Activated CD4-positive, alpha-beta T cell treated with anti-CD3 and anti-CD28 coated beads, Interleukin-2, amount 50 U/mL, for 24 hours (primary cell): ENCODE measurements at places on chromosomes 5 and 9.
A peak's percentile ranks its signal among the peaks of the same experiment; 100 is the strongest.

DNA sequence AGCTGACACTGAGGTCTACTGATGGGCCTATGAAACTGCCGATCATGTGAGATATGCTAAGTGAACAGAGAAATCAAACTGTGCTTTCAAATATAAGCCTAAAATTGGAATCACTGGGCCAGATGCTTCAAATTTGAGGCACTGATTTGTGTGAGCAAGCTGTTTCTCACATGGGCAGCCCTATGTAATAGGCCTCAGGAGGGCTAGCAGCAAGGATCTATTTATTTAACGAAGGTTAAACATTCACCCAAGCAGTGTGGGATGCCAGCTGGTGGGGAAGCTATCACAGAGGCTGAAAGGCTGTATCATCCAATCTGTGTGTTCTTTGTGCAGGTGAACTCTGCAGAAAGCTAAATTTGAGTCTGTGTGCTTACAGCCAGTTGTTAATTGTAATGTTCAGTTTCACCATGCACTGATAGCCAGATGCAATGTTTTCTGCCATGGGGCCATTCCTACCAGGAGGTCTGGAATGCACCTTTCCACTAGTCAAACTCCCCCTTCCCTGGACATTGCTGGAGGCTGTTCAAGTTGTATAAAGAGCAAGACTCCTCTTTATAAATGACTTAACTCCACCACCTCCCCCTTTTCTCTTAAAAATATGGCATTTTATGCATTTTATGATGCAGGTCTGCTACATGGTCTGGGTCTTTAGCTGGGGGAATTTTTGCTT, 228.9 kb downstream of the SH3GL2 start:
- no peak for DNase-seq

- DNase-seq: no peak
Observed at GRCh38 chr5:6419340-6419852, 29.3 kb upstream of the UBE2QL1 start.

GRCh38 chr5:130289132-130290088, 385.1 kb downstream of the CHSY3 start:
- DNase-seq: no peak

- no peak for DNase-seq
Observed at GRCh38 chr5:90897618-90898017, 339.0 kb downstream of the ADGRV1 start.

DNA sequence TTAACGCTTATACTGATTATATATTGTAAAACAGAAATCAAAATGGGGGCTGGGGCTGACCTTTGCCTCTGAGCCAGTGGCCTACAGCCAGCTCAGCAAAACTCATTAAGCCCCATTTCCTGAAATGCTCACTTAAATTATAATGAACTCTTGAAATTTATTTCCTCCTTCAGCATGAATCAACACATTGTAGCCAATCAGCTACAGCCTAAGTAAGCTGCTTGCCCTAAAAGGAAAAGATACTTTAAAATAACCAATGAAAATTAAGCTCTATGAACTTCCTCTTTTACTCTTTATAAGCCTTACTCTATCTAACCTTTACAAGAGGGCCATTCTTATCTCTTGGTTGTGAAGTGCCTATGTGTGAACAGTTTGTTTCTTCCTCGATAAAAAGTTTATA, 33.5 kb upstream of the SUB1 start:
- no peak for DNase-seq

- no peak for DNase-seq
Observed at GRCh38 chr5:173920866-173921555, 32.9 kb downstream of the CPEB4 start.

- no peak for DNase-seq
Observed at GRCh38 chr9:105280691-105281090, 36.2 kb downstream of the SLC44A1 start.

GRCh38 chr9:27549196-27549755, 19.7 kb upstream of the MOB3B start:
- no peak for DNase-seq

DNA sequence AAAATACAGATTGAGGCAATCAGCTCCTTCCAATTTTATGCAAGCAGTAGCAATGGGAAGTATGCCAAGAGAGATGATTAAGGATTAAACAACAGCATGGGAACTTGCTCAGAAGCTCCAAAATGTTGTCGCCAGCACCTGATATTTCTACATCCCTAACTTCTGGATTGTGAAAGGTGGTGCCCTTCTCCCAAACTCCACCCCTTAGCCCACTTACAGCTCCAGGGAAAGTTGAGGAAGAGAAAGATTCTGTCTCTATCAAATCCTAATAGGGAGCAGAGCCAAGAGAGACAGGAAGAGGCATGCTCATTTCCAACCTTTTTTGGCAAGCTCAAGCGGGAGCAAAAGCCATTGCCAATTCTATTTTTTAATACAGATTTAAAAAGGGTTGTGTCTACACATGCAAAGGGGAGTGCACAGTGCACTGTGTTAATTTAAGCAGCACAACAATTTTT, 92.4 kb upstream of the NR3C1 start:
- no peak for DNase-seq

DNA sequence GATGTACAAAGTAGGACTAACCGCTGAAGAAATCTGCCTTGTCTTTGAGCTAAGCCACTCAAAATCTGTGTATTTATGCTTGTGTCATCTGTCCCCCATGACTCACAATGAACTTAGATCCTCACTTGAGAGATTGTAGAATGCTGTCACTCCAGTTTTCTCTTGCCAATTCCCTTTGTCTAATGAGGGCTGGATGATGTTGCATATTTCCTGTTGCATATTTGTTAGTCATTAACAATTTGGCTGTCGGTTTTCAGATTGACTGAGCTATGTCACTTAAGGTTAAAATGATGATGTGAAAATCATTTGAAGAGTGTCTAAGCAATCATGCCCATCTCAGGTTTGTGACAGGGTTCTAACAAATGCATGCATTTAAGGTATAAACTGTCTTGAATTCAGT, 481.7 kb downstream of the CDH10 start:
- no peak for DNase-seq

- no peak for DNase-seq
Observed at GRCh38 chr5:51829691-51830090, 446.4 kb downstream of the ISL1 start.

GRCh38 chr5:149117970-149118369, 23.3 kb upstream of the ABLIM3 start:
- DNase-seq: no peak

- no peak for DNase-seq
Observed at GRCh38 chr9:123637606-123637944, 281.6 kb downstream of the CRB2 start.

DNA sequence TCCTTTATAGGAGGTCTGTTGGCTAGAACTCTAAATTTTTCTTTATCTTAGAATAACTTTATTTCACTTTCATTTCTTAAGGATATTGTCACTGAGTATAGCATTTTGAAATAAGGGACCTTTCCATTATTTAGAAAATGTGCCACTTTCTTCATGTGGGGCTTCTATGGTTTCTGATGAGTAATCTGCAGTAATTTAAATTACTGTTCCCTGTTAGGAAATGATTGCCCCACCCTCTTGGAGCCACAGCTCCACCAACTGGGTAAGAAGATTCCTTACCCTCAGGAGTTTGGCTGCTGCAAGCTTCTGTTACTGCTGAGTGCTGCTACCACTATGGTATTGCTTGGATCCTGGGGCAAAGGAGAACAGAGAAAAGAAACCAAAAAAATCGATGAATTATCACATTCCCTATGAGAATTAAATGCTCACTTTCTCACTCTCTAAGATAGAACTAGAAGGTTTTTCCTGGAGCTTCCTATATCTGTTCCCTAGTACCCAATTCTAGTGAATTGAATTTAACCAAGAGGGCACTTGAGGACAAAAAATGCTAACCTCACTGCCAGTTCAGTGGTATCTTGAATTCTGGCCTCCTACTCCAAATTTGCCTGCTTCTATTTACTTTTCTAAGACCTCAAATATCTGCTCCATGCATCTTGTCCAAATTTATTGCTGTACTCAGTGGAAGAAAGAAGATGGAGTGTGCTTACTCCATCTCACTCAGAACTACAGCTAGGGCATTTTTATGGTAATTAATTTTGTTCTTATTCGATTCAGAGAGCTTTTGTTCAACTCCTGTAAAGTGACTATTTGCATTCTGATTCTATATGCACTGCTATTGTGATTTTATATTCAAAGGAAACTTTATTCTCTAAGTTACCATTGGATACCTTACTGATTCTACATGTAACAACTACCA, 2111.3 kb downstream of the MAT2B start:
- DNase-seq: no peak

- DNase-seq: no peak
Observed at GRCh38 chr9:81472701-81473100, 216.6 kb downstream of the TLE1 start.

- DNase-seq: no peak
Observed at GRCh38 chr5:36236801-36237200, 4.9 kb downstream of the NADK2 start.

DNA sequence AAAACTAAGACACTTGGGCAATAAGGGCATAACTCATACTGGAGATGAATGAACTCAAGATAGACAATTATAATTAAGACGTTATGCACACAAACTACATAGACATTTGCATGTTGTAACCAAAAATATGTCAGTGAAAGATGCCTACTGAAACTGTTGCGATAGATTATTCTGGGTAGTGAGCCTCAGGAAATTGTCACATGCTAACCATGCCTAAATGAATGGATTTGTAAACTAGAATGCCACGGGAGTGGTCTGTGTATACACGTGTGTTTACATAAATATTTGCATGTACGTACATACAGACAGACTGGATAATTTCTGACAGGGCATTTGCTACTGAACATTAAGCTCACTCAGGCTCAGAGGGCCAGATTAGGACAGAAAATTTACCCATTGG, 1.2 kb downstream of the NIPSNAP3B start:
- DNase-seq: no peak

- DNase-seq: no peak
Observed at GRCh38 chr5:167819406-167819805, 472.0 kb upstream of the WWC1 start.

DNA sequence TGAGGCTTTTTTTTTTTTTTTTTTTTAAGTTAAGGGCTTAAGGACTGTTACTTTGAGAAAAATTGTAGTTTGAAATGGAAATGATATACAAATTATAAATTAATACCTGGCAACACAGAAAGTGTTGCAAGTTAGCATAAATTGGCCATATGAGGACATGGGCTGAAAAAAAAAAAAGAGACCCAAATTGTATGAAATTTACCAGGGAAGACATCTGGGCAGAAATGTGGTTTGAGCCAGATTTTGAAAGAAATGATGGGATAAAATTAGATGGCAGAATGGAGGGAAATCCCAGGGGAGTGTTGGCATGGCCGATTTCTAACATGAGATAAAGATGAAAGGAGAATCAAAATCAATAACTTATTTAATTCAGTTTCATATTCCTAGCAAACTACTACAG, 472.1 kb downstream of the CTNND2 start:
- DNase-seq: no peak

GRCh38 chr9:122464633-122465567, 12.8 kb downstream of the OR1J1 start:
- DNase-seq: peak; percentile 20

- DNase-seq: no peak
Observed at GRCh38 chr9:129081388-129081904, 535 bp downstream of the DOLPP1 start.

- no peak for DNase-seq
Observed at GRCh38 chr9:93114169-93114983, 18.4 kb downstream of the CARD19 start.

- DNase-seq: no peak
Observed at GRCh38 chr9:18438951-18439350, 35.0 kb upstream of the ADAMTSL1 start.

DNA sequence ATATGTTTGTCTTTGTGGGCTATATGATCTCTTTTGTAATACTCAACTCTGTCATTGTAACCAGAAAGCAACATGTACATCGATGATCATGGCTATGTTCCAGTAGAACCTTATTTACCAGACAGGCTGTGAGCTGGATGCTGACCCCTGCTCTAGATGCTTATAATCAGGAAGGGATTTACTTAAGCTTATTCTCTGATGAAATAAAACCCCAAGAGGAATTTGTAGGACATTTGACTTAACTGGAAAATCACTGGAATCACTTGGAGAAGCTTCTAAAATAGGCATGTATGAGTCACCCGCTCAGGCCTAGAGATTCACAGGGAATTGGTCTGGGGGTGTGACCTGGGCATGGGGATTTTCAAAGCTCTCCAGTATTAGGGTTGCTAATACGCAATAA, 285.8 kb upstream of the ZNF608 start:
- DNase-seq: no peak

DNA sequence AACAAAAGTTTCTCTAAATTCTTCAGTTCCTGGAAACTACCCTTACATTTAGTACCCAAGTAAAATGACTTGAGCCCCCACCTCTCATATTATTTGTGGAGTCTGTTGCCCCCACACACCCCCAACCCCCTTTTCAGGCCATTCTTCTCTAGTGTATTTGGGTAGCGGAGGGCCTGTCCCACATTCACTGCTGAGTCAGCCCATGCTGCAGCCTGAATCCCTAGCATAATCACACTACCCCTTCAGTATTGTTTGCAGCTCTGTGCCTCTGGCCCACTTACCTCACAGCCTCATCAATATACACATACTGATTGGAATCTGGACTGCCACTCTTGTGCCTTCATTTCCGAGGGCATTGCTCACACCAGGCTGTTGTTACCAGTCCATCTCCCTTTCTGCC, 26.8 kb downstream of the RGS7BP start:
- DNase-seq: no peak

GRCh38 chr5:10653043-10653442, 89.2 kb downstream of the ANKRD33B start:
- DNase-seq: no peak

DNA sequence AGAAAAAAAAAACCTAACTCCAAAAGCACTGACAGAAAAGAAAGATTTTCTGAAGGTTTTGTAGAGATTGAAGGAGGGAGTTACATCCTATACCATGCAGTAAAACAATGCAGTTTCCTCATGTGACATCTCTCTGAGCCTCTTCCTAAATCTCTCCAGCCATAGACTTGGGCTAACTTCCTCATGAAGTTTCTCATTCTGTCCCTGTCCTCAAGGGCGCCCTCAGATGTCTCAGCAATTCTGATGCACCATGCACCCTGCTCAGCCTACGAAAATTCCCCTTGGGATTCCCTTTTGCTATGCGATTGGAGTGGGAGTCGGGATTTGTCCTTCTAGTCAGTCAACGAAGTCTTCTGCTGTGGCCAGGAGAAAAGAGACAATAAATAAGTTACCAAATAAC, 68.9 kb downstream of the FAT2 start:
- no peak for DNase-seq

- DNase-seq: no peak
Observed at GRCh38 chr5:108523360-108523759, 141.5 kb upstream of the FBXL17 start.

DNA sequence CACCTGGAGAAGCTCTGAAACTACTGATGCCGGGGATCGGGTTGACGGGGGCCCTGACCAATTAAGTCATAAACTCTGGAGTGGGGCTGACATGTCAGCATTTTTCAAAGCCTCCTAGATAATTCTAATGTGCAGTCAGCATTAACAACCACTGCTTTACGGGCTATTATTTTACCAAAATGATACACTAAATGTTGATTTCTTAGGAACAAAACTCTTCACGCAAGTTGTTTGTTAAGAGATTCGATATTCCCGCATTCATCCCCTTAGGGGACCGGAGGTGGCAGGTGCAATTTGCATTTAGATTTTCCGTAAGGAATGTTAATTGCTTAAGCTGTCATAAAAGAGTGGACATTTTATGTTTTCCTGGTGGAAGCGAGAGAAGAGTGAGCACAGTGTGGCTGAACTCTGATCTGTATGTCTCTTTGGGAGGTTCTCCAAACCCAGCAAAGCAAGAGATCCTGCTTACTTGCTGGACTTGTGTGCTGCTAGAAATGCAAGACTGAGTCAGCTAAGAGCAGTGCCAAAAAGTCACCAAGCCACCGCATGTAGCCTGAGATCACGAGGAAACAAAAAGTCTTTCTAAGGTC, 77.6 kb downstream of the UGCG start:
- DNase-seq: no peak

GRCh38 chr5:144463481-144464223, 293.0 kb downstream of the KCTD16 start:
- DNase-seq: no peak
